ENCODE measurements at places on chromosomes 11 and 22.

DNA sequence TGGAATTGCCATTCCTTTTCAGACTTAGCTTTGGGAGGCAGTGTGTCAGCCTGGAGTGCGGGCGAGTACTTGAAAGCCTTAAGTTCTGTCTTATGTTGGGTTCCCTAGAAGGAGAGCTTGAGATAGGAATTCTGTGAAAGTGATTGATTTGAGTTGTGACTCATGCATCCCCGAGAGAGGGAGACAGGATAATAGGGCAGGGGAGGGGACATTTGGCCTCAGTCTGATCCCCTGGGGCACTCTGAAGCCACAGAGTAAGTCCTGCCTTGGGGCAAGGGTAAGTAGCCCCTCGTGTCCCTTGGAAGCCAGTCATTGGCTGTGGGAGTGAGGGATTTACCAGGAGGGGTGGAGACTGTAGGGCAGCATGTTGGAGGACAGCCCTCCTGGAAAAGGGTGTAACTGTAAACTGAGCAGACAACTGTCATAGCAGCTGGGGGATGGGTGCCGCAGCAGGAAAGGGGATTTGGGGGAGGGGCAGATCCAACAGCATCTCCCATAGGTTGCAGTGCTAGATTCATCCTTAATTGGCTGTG, 44.0 kb downstream of the KIAA1671 start:
- DNase-seq = peak; percentile 33

DNA sequence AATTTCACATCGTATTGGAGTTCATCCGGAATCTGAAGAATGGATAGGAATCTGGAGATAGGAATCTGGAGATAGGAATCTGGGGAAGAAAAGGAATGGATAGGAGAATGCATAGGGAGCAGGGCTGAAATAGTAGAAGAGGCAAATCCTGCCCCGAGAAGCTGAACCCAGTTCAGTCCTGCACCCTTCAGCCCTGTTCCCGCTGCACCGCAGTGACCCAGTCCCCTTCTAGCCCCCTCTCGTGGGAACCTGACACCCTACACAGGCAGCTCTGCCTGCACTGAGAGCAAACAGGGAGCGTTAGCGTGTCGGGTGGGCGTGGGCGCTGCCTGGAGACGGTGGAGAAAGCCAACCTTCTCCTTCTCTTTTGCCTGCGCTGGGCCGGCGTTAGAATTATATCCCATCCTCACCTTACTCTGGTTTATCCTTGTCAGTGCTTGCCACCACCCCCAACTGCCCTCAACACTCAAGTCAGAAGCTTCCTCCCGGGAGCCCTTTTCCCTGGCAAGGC, 1.0 kb upstream of the CCKBR start:
- DNase-seq = no peak

GRCh38 chr11:9753021-9753420, 89.1 kb downstream of the SWAP70 start:
- peak; percentile 78 for DNase-seq

DNA sequence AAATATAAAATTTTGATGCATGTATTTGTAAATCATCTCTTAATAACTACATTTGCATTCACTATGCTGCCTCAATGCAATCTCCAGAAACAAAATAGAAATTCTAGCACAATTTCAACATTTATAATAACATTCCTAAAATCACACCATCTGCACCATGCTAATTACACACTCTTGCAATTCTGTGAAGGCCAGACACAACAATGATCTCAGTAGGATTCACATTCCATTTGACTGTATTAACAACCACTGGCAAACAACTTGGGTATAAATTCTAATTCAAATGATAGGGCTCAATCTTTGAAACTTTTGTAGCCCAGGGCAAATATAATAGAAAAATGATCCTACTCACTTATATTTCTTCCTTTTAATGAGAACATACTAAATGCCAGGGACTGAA, 25.9 kb downstream of the RAB6A start:
- DNase-seq = peak; percentile 3

DNA sequence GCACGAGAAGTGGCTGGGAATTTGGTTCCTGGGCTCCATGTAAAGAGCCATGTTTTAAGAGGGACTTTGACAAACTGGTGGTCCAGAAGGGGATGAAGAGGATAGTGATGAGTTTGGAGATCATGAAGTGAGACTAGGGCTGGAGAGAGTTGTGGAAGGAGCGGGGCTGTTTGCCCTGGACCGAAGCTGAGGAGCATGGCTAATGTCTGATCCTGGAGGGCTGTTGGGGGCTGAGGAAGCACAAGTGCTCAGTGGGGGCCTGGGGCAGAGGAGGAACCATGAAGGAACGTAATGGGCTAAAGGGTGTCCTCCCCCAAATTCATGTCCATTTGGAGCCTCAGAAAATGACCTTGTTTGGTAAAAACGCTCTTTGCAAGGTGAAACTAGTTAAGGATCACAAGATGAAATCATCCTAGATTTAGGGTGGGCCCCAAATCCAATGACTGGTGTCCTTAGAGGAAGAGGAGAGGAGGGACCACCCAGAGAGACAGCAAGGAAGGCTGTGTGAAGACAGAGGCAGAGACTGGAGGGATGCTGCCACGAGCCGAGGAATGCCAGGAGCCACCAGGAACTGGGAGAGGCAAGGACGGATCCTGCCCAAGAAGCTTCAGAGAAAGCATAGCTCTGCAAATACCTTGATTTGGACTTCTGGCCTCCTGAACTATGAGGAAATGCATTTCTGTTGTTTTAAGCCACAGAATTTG, 107.3 kb upstream of the LMO1 start:
- DNase-seq = no peak

DNA sequence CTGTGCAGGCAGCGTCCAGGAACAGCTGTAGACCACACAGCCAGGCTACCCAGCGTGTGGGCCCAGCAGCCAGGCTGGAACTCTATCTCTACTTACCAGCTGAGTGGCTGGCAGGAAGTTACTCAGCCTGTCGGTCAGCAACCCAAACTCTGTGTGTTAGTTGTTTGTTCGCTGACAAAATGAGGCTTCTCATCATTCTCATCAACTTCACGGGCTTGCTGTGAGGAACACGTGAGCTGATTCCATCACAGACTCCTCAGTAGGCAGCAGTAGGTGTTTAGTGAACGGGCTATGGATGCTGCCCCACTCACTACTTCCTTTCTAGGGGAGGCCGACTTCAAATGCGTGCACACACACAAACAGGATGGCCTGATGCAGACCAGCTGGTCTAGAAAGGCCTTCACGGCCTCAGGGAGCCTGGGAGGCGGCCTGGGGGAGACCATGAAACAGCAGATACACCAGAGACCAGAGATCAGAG, 830 bp upstream of the SPDYC start:
- DNase-seq = no peak

DNA sequence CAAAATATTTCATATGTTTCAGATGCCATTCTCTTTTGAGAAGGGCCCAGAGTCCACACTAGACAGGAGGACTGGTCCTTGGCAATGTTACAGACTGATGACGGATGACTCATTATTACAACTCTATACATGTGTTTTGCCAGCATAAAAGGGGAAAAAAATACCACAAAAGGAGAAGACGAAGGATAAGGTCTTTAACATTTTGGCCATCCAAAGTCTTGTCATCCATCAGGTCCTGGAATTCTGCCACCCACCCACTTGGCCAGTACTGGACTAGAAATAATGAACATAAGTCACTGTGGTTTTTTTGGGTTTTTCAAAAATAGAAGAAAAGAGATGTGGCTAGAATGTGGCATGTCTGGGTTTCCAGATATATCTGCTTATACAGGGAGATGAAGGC, 57.7 kb upstream of the BDNF start:
- peak; percentile 45 for DNase-seq
